ENCODE measurements at places on chromosomes 1 and 21. TPM values are rescaled to one million over a fixed set of nuclear protein-coding genes. Genes with fewer than 3 reads are reported as not detected.

LENEP gene
- total RNA-seq: not detected

RYR2 gene
- total RNA-seq: not detected

PLA2G2C gene
- total RNA-seq: not detected

DNA sequence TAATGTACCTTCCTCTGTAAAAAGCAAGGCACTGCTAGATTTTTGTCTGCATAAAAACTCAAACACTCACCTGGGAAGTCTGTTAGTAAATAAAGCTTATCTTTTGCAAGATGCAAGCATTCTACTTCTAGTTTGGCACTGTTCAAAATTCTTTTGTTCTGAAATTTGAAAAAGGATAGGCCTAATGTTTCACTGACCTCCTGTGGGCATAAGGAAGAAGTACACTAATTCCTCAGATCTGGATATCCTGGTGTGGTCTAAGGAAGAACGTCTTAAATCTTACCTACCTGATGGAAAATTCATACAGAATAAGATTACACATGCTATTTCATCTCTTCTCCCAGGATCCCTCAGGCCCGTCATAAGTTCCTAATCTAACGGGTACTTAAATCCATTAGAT is 93.5 kb upstream of the CAMK1G start:
- DNase-seq: no peak

- DNase-seq: no peak
Observed at GRCh38 chr1:225462429-225462713, 34.5 kb upstream of the LBR start.
